ENCODE measurements at places on chromosomes 6 and 20. TPM values are rescaled to one million over a fixed set of nuclear protein-coding genes. Genes with fewer than 3 reads are reported as not detected.

ZSCAN31 gene
- polyA plus RNA-seq, result 0.34 TPM

APCDD1L gene
- not detected for polyA plus RNA-seq

IL17A gene
- polyA plus RNA-seq, result not detected

AVP gene
- polyA plus RNA-seq, result not detected

HSPA1A gene
- 65.7 TPM for polyA plus RNA-seq

DNA sequence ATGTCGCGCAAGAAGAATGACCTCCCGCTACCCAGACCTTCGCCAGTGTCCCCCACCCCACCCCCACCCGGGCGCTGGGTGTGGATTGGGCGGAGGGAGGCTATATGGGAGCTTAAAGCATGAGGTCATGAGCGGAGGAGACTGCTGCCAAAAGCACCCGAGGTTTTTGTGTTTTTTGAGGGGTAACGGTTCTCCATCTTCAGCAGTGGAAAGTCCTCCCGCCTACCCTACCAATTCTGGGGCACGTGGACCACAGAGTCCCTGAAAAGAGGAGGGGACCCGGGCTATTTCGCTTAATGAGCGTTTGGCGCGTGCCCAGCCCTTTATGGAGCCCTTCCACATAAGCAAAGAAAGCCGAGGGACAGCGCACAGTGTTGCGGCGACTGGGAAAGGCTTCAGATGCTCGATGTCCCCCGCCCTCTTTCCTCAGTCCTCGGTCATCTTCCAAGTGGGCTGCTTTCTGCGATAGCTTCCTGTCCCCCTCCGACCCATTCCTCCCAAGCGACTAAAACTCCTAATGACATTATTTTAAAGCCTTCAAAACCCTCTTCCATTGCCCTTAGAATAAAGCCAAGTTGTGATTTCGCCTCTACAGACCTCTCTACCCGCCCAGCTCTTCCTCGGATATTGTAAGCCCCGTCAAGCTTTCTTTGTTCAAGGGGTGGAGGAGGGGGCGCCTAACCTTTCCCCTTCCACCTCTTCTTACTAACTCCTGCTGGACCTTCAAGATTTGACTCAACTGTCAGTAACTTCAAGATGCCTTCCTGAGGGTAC lies 2.1 kb upstream of the TRERF1 start:
- DNase-seq, result no peak

- DNase-seq, result no peak
These were observed 252.7 kb downstream of the FOXC1 start for GRCh38 chr6:1862411-1862810.

DNA sequence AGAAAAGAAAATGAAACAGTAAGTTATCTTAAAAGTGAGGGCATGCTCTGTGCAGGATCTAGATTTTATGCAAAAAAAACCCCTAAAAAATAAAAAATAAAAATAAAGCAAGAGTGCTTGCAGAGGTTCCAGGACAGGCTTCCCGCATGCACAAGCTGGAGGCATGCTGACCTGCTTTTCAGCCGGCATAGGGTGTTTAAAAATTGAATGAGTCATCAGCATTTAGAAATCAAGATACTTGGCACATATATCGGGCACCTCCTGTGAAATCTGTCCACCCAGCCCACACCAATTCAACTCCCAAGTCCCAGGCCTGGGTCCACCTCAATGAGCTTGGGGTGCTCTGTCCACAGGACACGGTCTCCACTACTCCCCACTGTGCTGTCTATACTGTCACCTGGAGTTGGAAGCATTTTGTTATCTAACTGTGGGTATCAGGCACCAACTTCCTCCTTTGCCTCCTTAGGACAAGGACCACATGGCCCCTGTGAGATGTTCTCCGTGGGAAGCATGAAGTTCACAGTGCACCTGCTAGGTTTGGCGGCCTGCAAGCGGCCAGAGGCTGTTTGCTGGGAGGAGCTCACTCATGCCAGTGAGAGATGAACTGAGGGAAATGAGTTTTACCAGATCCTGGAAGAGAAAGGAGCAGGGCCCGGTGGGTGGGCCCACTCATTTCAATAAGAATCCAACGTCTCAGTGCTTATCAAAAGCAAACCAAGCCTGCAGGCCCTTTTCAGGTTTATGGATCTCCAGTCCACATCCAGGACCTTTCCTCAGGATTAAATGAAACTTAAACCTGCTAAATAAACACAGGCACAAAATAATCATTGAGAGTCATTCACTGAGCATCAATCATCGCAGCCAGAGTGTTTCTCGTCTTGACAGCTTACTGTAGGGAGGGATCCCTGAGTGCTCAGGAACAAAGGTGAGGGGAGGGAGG lies 121.1 kb downstream of the FOXA2 start:
- DNase-seq, result no peak

DNA sequence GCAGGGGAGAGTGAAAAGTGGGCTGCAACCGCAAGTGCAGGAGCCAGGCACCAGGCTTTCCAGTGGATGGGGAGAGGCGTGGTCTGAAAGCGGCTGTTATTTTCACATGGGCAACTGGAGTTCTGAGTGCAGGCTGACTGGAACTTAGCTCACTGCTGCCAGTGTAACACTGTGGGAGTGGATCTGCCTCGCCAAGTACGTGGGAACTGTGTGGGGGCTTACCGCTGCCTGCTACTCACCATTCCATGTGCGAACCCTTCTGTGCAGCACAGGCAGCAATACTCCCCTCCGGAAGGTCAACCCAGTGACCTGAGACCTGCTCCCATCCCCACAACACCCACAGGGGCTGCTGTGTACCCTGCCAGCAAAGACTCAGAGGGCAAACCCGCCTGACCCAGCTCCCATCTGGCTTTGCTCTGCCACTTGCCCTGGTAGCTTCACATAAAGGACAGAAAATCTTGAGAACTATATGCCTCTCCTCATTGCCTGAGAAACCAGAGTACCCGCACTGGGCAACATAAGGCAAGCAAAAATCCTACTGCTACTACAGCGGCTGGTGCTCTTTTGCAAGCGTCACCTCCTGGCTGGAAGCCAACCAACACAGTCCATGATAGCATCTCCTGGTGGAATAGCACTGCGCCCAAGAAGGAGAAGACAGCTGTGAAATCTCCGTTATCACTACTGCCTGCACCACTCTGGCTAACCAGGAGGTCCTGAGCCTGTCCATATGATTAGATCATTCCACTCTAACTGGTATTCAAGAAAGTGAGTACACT lies 54.4 kb upstream of the SIRPG start:
- DNase-seq, result no peak

DNA sequence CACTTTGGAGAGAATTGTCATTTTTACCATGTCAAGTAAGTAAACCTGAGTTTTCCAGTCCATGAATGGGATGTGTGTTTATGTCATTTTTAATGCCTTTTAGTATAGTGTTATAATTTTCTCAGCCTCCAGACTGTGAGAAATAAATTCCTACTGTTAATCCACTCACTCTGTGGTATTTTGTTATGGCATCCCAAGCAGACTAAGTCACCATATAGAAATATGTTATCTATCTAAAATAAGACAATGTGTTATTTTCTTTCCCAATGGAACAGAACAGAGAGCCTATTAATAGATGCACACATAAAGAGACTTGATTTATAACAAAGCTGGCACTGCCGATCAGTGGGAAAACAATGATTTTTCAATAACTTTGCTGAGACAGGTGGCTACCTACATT lies 70.2 kb upstream of the SLC4A11 start:
- DNase-seq, result no peak

GRCh38 chr6:36757206-36757605 lies 59.6 kb downstream of the RAB44 start:
- DNase-seq, result no peak

GRCh38 chr20:59835448-59836395 lies 97.7 kb downstream of the SYCP2 start:
- no peak for DNase-seq

- no peak for DNase-seq
These were observed 305.4 kb downstream of the FARS2 start for GRCh38 chr6:5566718-5567117.

DNA sequence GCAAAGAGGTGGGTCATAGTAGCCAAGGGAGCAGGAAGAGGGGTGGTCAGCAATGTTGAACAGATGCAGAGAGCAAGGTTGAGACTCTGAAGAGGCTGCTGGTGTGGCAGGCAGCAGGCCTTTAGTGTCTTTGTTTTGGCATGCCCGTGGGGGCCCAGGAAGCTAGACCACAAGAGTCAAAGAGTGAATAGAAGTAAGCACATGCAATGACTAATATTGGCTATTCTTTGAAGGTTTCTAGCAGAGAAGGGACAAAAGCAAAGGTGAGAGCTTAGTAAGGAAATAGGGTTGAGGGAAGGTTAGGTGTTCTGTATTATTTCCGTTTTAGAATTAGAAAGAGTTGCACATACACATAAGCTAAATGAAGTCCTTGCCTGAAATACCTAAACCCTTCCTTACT lies 18.8 kb downstream of the TDRD6 start:
- no peak for DNase-seq

DNA sequence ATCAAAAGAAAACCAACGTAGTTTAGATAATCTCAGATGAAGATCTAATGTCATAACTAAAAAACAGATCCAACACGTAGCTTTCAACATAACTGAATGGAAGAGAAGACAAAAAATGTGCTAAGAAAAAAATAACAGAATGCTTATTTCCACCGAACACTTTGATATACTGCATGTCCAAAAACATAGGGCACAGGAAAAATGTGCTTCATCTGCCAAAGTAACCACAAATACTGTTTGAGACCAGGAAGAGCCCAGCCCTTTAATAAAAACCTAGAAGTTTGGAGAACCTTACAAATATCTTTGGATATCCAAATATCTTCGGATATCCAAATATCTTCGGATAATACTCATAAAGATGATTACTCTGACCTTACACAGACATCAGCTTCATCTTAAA lies 19.8 kb downstream of the LAMA4 start:
- no peak for DNase-seq

DNA sequence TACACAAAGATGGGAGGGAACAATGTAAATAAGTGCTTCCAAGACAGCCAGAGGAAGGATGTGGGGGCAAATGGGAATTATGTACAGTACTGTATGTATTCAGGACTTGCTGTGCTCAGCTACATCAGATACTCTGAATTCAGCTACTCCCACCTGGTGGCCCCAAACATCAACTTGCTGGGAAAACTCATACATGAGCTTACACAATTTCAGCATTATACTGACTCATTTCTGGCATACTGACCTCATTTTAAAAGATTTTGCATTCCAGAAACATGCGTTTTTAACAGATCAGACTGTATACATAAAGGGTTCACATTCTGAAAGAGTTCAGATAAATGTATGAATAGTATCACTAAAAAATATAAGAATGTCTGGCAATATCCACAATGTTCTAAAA lies 59.7 kb downstream of the GPX5 start:
- no peak for DNase-seq

All from CD4-positive, CD25-positive, alpha-beta regulatory T cell (primary cell).